Ovary (tissue), 10 donors: ENCODE measurements at places on chromosomes 11 and 22.

- H3K4me3 ChIP-seq, result no peak overlapping the region
- H3K27ac ChIP-seq, result no peak overlapping the region
- peaks cover 11% of the 10 kb centered on the region for H3K4me1 ChIP-seq
- H3K27me3 ChIP-seq, result no peaks in the 10 kb centered on the region
- H3K36me3 ChIP-seq, result no peaks in the 10 kb centered on the region
- no peak for DNase-seq
Observed at GRCh38 chr11:19922689-19923035, 210.0 kb downstream of the NAV2 start.

GRCh38 chr11:114174712-114175495 is 115.4 kb downstream of the ZBTB16 start:
- no peak overlapping the region for H3K4me3 ChIP-seq
- no peak for DNase-seq
- peak overlapping the region; percentile 37 for H3K27ac ChIP-seq
- no peaks in the 10 kb centered on the region for H3K36me3 ChIP-seq
- no peaks in the 10 kb centered on the region for H3K27me3 ChIP-seq

DNA sequence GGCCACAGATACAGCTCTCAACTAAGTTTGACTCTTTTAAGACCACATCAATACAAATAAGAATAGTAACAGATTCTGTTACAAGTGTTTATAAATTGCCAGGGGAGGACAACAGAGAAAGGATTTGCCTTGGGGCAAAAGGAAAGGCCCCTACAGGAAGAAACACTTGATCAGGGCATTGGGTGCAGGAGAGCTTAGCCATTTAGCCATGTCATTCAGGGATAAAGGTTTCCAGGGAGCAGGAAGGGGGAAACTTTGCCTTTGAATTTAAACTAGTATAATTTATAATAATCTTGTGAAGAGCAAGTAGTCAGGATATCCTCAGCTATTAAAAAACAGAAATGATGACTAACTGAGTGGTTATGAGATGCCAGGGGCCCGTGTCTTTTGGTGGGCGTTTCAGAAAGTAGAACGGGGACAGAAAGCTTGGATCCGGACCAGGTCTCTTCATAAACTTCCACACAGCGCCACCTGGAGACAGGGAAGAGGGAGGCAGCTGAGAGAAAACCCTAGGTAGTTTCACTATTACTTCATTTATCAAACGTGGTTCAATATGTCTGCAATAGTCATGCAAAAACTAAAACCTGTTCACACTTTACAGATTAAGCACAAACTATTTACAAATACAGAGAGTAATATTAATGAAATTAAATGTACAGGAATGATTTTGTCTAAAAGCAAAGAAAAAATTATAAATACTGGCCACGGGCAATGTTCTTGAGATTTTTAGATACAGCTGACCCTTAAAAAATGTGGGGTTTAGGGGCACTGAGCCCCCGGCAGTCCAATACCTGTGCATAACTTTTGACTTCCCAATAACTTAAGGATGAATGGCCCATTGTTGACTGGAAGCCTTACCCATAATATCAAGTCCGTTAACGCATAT is 11.0 kb upstream of the SLC5A4 start:
- no peak overlapping the region for H3K27ac ChIP-seq
- no peaks in the 10 kb centered on the region for H3K36me3 ChIP-seq
- no peaks in the 10 kb centered on the region for H3K27me3 ChIP-seq
- H3K4me1 ChIP-seq, result no peaks in the 10 kb centered on the region
- no peak overlapping the region for H3K4me3 ChIP-seq
- DNase-seq, result peak; percentile 60

DNA sequence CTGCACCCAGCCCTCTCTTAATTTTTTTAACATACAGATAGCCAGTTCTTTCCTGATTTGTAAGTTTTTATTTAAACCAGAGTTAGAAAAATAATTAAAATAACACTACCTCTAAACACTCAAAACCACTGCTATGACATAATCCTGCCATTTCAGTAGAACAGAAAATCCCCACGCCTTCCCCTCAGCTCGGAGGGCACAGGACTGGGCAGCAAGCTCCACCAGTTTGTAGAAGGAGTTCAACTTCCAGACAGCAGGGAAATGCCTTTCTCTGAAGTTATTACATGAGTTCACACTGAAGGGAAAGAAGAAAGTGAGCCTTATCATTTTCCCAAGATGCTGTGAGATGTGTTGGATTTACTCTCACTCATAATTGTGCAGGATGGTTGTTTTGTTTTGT is 114.4 kb downstream of the MRTFA start:
- peaks cover 2% of the 10 kb centered on the region for H3K4me1 ChIP-seq
- DNase-seq, result no peak
- H3K36me3 ChIP-seq, result no peaks in the 10 kb centered on the region
- no peak overlapping the region for H3K4me3 ChIP-seq
- no peaks in the 10 kb centered on the region for H3K27me3 ChIP-seq

DNA sequence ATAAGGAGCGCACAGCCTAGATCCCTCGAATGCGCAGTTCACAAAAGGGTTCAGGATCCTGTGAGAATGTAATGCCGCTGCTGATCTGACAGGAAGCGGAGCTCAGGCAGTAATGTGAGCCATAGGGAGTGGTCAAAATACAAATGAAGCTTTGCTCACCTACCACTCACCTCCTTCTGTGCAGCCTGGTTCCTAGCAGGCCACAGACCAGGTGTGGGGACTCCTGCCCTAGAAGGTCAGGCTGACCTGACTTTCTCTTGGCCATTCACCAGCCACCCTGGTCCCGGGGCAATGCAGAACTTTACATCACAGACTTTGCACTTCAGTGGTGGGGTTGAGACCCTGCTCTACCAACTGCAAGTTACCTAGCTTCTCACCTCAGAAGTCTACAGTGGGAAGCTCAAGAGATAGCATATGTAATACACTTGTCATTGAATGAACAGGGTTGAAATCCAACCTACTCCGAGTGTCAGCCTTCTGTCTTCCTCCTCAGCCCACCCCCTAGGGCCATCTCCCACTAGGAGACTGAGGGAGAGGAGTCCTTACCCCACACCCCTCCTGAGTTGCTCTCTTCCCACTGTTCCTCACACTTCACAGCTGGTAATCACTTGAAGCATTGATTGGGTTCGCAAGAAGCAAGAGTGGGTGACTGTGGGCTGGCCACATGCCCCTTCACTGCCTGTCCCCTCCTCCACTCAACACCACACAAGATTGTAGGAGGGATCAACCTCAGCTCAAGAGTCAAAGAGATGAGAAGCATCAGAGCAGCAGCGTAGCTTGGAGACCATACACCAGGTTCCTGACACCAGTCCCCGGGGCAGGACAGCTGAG is 2.0 kb upstream of the KCNJ1 start:
- H3K4me3 ChIP-seq, result no peak overlapping the region
- H3K27me3 ChIP-seq, result no peaks in the 10 kb centered on the region
- H3K27ac ChIP-seq, result no peak overlapping the region
- no peak for DNase-seq

GRCh38 chr22:33440756-33441155 is 382.6 kb upstream of the SYN3 start:
- H3K4me1 ChIP-seq, result no peaks in the 10 kb centered on the region
- no peak overlapping the region for H3K4me3 ChIP-seq
- no peaks in the 10 kb centered on the region for H3K27me3 ChIP-seq

- peak overlapping the region; percentile 99 for H3K27ac ChIP-seq
- H3K4me3 ChIP-seq, result peak overlapping the region; percentile 93
Observed at GRCh38 chr22:42648368-42649245, 585 bp downstream of the CYB5R3 start.

GRCh38 chr22:29251981-29252911 is 15.5 kb downstream of the RHBDD3 start:
- no peak overlapping the region for H3K27ac ChIP-seq
- H3K36me3 ChIP-seq, result no peaks in the 10 kb centered on the region
- H3K27me3 ChIP-seq, result no peaks in the 10 kb centered on the region
- no peak for DNase-seq
- H3K4me3 ChIP-seq, result no peak overlapping the region

DNA sequence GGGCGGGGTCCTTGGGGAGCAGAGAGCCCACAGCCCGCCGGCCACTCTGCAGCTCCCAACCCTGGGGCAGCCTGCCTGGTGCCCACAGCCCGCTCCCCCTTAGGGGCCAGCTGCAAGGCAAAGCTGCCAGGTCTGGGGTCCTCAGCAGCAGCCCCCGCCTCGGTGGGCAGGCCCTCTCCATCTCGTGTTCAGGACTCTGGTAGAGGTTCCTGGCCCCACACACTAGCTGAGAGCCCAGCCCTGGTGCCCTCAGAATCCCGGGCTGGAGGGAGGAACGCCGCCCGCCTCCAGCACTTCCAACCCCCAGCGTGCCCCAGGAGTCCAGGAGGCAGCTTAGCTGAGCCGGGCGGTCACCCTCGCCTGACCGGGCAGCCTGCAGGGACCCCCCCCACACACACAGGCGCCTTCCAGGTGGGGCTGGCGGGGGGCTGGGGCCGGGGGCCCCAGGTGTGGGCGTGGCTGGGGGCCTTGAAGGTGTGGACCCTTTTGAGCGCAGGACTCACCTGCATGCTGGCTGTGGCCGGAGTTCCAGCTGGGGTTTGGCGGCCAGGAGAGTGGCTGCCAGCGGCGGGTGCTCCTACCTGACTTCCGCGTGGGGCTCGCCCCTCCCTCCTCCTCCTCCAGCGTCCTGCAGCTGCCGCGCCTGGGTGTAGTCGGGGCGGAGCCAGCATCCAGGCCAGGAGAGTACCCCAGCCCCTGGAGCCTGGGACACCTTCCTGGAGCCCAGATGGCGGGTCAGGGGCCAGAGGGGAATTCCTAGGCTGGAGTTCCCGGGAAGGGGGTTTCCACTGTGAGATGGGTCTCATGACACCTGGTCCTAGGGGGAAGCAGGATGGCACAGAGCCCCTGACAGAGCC is at the start of gene ANO9:
Gene ANO9 (minus strand): TSS at position 594 of the 857 bp plus-strand sequence. CDS start 85 bp downstream, at position 509.
- no peak within 1 kb of the TSS for H3K27ac ChIP-seq
- H3K27me3 ChIP-seq, result no peaks in the 10 kb centered on the region
- no peaks in the 10 kb centered on the region for H3K4me1 ChIP-seq
- peak within 1 kb of the TSS; percentile 22 for H3K4me3 ChIP-seq

GRCh38 chr11:44138980-44139379 is 43.5 kb downstream of the EXT2 start:
- H3K4me1 ChIP-seq, result no peaks in the 10 kb centered on the region
- no peaks in the 10 kb centered on the region for H3K36me3 ChIP-seq
- H3K27me3 ChIP-seq, result no peaks in the 10 kb centered on the region
- no peak overlapping the region for H3K27ac ChIP-seq
- no peak for DNase-seq

- no peaks in the 10 kb centered on the region for H3K27me3 ChIP-seq
- no peak overlapping the region for H3K27ac ChIP-seq
- no peak for DNase-seq
- H3K36me3 ChIP-seq, result no peaks in the 10 kb centered on the region
- no peak overlapping the region for H3K4me3 ChIP-seq
- H3K4me1 ChIP-seq, result peaks cover 4% of the 10 kb centered on the region
Observed at GRCh38 chr11:22668005-22668796, 1.8 kb downstream of the GAS2 start.

DNA sequence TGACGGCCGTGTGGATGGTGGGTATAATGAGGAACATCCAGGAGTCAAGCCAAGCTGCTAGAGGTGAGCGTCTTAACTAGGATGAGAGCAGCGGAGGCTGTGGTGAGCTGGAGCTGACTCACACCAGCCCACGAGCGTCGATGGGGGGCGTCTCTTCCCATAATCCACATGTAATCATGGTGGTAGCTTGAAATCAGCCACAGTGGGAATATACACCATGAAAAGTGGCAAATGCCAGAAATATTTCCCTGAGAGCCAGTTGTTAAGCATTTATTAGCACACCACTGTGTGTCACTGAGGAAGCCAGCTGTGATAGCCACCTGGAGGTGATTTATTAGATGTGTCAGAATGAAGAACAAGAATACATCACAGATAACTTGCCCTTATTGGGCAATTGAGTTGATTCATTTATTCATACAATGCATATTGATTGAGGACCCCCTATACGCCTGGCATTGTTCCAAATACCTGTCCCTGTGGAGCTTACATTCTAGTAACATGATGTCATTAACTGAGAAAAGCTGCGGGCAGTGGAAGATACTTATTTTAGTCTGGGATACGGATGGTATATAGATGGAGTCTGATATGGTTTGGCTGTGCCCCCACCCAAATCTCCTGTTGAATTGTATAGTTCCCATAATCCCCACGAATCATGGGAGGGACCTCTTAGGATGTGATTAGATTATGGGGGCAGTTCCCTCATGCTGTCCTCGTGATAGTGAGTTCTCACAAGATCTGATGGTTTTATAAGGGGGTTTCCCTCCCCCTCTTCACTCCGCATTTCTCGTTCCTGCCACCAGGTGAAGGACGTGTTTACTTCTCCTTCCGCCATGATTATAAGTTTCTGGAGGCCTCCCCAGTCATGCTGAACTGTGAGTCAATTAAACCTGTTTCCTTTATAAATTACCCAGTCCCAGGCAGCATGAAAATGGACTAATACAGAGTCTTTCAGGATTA is 473.4 kb downstream of the METTL15 start:
- no peaks in the 10 kb centered on the region for H3K4me1 ChIP-seq
- H3K27ac ChIP-seq, result no peak overlapping the region
- no peak overlapping the region for H3K4me3 ChIP-seq

DNA sequence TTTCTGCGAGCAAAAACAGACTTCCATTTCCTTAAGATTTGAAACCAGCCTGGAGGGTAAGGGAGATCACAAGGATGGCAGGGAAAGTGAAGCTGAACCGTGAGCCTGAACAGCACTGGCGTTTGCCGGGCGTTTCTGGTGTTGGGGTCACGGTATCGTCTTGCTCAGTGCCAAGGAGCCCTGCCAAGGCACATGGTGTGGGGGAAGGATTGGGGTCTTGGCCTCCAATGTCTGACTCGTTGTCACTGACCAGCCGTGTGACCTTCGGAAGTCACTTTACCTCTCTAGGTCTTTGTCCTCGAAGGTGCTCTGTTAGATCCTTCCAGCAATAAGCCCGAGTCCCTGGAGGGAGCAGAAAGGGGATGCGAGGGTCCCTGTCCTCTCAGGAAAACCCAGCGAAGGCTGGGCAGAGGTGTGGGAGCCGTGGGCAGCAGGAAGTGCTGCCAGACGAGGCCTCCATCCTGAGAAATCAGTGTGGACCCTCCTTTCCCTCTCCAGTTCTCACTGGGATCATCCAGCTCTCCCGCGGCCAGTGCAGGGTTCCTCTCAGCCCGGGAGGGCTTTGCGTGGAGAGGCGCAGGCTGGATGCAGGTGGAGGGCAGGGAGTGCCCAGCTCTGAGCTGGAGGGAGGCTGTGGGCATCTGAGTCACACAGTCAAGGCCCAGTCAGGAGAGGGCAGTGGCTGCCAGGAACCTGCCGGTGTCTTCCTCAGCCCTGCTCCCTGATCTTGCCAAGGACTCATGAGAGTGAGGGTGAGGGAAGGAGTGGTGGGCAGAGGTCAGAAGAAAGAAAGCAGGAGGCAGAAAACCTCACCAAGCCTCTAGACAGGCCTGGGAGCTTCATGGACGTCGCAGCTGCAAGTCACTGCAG is 18.9 kb downstream of the TOM1 start:
- no peaks in the 10 kb centered on the region for H3K27me3 ChIP-seq
- DNase-seq, result no peak
- no peak overlapping the region for H3K27ac ChIP-seq

GRCh38 chr22:49199224-49199623 is 628.4 kb downstream of the BRD1 start:
- H3K27me3 ChIP-seq, result no peaks in the 10 kb centered on the region
- H3K36me3 ChIP-seq, result no peaks in the 10 kb centered on the region
- peak; percentile 1 for DNase-seq
- no peak overlapping the region for H3K27ac ChIP-seq

DNA sequence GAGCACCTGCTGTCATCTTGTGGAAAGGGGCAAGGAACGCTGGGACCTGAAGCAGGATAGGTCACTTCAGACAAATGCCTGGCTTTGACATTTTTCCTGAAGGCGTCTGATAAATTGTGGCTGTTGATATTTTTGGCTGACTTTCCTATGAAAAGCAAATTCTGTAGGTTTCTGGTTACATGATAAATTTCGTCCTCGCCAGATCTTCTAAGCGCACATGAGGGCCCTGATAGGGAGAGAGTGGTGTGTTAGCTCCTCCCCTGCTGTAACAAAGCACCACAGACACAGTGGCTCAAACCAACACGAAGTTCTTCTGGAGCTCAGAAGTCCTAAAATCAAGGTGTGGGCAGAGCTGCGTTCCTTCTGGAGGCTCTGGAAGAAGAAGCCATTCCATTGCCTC is 19.6 kb downstream of the APOL4 start:
- no peaks in the 10 kb centered on the region for H3K4me1 ChIP-seq
- no peaks in the 10 kb centered on the region for H3K27me3 ChIP-seq
